T-helper 2 cell treated with Interferon-gamma antibody and Interleukin-4, amounts not matched to agents 5 μg/mL and 100 μg/mL, for 36 hours (primary cell): ENCODE measurements at places on chromosomes 3 and 15.

- no peak for DNase-seq
Measured at GRCh38 chr15:26773917-26774316, 1.1 kb upstream of the GABRB3 start.

- no peak for DNase-seq
Measured at GRCh38 chr15:78685159-78685921, 44.3 kb upstream of the CHRNB4 start.

DNA sequence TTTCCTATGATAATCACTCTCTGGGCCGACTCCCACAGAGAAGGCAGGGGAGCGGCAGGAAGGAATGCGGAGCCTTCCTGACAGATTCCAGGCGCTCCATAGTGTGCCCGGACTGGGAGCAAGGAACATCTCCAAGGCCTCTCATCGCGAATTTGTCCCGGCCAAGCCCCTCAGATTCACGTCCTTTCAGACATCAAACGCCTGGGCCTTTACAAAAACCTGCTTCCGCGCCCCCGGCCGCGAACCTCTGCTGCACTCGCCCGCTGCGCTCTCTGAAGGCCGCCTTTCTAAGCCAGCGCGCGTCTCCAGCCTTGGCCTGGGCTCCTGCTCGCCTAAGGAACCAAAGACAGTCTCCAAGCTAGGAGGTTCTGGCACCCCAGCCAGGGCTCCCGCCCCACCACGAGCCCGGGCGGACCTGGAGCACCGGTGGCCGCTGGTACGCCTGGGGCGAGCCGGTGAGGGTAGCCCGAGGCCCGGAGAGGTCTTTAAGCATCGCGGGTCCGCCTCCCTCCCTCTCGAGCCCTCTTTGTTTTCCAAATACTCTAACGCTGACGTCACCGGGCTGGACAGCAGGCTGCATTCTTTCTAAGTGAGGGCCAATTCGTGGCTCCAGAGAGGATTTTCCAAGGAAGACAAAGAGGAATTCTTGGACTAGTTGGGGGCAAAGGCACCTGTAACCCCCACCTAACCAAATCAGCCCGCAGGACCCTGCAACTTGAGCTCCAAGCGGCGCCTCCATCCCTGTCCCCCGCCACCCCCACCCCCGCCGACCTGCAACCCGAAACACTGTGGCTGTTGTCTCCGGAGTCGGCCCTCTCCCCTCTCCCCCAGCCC is 759 bp downstream of the AMOTL2 start:
- DNase-seq: no peak

DNA sequence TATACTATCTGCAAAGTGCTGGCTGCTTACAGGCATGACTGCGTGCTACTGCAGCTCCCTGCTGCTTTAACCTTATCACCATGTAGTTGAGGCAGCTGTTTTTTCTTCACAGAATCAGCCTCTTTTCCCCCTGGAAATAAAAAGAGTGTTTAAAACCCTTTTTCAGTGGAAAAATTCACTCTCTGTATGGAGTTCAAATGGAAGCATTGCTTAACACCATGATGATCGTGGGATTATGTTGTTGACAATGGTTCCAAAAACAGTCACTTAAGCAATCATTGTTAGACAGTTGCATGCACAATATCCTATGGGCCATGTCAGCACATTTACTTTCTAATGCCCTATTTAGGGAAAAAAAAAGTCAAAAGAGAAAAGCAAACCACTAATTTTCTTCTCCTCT is 536.4 kb downstream of the UNC13C start:
- no peak for DNase-seq

DNA sequence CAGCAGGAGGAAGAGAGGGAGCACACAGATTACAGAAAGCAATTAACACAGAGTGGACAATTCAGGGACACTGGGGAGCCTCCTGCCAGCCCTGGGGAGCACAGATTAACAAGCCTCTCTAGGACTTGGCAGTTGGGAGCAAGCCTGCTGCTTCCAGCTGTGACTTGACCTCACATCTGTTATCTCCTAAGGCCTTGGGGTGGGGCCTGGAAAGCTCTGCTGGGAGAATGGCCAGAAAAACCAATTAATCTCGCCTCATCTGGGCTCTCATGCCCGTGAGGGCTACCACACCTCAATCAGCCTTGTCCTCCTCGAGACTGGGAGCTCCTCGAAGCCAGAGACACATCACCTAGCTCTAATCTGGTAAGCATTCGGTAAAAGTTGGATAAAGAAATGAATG is 39.1 kb downstream of the SEMA5B start:
- DNase-seq: no peak

DNA sequence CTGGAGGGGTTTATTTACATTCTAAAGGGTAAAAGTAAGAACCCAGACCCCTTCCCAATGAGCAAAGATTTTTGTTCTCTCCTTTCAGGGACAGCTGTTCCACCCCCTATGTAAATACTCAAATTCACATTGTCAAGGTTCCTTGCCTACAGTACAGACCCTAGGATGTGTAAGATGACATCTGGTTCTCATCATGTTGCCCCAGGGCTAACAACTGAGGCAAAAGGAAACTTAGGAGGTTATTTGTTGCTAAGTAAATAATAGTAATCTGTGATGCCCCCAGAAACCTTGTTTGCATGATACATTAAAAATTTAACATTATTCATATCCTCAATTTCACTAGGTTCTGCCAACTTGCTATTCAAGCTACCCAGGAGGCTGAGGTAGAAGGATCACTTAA is 135.0 kb upstream of the CCNL1 start:
- no peak for DNase-seq

DNA sequence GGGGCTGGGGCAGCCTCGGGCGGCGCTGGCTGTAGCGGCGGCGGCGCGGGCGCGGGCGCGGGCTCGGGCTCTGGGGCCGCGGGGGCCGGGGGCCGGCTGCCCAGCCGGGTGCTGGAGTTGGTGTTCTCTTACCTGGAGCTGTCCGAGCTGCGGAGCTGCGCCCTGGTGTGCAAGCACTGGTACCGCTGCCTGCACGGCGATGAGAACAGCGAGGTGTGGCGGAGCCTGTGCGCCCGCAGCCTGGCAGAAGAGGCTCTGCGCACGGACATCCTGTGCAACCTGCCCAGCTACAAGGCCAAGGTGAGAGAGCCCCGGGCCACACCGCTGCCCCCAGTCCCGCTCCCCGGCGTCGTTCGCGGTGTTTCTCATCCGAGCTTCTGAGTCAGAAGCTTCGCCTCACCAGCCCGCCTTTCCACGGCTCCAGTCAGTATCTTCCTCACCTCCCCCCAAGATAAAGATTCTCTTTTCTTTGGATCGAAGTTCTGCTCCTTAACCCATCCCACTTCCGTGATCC is 600 bp downstream of the FBXO45 start:
- DNase-seq: peak; percentile 55

DNA sequence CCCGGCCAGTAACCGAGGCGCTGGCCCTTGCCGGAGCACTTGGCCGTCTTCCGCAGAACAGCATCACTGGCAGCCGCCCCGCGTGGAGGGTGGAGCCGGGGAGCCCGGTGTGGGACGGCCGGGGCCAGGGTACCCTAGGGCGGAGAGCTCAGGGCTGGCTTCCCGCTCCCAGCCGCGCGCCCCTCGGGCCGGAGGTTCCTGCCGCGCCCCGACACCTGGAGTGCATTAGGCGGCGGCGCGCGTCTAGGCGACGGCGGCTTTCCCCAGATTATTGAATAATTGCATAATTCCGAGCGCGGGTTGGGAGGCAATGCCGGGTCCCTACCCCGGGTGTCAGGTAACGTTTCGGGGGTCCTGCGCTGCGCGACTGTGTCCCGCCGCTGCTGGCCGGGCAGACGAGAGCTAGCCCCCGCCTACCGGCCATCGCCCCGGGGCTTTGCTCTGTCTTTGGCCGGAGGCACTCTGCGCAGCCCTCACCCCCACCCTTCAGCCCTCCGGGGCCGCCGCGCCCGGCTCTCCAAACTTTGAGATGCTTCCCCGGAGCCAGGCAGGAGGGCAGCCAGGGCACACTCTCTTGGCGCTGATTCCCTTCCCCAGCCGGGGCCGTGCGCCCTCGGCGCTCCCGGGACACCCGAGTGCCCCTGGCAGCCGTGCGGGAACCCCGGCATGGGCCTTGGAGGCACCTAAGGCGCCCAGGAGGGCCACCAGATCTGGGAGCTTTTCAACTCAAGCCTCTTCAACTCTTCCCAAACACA is 749 bp downstream of the ITGA11 start:
- no peak for DNase-seq

DNA sequence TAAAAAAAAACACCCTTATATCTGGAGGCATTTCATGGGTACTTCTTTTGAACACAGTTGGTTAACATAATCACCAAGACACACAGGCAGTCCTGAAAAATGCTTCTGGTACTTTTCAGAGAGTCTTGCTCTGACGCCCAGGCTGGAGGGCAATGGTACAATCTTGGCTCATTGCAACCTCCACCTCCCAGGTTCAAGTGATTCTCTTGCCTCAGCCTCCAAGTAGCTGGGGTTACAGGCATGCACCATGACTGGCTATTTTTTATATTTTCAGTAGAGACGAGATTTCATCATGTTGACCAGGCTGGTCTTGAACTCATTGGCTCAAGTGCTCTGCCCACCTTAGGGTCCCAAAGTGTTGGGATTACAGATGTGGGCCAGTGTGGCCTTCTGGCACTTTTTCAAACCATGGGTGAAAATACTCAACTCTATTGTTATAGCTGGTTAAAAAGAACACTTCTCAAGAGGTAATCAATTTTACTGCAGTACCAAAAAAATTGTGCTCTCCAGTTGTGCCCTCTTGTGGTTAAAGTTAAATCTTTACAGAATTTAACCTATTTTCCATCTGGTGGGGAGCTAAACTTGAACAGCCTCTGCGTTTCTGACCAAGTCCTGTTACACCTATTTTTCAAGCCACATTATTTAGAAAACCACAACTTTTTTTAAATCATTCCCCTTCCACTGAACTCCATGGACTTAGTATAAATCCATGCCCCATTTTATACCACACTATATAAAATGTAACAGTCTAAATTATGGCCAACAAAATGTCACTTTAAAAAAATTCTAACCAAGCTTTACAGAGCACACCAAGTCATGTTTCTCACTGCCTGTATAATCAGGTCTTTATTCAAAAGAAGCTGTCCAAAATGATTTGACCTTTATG is 1.2 kb upstream of the SNAPC5 start:
- DNase-seq: no peak

GRCh38 chr3:53724566-53724965 is 121.7 kb downstream of the CHDH start:
- DNase-seq: no peak

DNA sequence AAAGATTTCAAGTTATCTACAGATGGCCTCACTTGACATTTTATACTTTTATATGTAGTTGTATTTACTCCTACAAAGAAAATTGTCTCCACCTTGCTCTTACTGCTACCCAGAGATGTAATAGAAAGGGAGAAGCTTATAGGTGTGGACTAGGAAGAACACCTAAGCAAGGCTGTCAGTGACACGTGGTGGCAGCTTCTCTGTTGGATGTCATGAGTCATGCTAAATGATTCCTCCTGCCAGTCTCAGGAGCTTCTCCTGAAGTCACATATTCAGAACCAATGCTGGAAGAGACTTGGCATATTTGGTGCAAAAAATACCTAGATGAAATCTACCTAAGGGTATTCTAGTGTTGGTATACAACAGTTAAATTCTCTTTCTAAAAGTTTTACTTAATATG is 184.7 kb downstream of the LRRC3B start:
- no peak for DNase-seq

DNA sequence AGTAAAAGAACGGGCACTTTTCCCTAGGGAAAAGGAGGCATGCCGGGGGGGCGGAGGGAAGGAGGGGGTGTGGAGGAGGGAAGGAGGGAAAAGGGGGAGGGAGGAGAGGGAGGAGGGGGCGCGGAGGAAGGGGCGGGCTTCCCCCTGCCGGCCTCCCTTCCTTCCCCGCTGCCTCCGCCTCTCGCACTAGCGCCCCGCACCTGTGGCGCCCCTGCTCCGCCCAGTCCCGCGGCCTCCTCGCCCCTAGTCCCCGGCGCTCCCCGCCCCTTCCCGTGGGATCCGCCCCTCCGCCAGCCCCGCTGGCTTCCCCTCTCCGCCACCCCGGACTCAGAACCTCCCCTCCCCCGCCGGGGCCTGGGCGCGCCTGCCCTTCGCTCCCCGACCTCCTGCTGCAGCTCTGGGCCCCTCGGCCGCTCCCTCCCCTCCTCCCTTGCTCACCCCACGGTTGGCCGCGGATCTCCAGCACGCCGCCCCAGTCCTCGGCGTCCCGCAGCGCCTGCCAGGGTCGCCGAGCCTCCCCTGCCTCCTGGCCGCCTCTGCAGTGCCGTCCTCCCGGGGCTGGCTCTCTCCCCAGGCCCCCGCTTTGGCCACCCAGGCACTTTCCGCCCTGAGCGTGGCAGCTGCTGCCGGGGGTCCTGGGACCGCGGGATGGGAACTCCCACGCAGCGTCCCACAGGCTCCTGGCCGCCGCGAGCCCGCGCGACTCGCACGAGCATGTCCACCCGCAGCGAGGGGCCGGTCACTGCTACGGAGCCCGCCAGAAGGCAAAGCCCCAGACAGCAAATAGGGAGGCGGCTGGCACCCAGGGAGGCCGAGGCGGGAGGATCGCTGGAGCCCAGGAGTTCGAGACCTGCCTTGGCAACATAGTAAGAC is 147.4 kb downstream of the TJP1 start:
- no peak for DNase-seq

DNA sequence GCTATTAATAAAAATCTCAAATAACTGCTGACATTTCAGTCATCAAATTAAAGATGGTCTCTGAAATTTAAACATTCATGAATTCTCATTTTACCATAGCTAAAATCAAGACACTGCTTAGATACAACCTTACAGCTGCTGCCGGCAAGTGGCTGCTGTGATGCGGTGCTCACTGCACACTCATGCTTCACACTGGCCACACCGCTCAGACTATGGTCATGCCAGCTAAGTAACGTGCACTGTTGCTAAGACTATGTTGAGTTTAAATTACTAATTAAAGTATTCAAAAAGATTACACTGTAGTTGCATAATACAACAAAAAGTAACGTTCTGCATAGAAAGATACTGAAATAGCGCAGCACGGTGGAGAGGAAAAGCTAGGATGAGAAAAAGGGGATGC is 12.1 kb downstream of the ATP13A3 start:
- DNase-seq: no peak
